ENCODE measurements at places on chromosomes 13 and 19. TPM values are rescaled to one million over a fixed set of nuclear protein-coding genes. Genes with fewer than 3 reads are reported as not detected.

CACNG8 gene
- total RNA-seq, result 0.02 TPM

DNA sequence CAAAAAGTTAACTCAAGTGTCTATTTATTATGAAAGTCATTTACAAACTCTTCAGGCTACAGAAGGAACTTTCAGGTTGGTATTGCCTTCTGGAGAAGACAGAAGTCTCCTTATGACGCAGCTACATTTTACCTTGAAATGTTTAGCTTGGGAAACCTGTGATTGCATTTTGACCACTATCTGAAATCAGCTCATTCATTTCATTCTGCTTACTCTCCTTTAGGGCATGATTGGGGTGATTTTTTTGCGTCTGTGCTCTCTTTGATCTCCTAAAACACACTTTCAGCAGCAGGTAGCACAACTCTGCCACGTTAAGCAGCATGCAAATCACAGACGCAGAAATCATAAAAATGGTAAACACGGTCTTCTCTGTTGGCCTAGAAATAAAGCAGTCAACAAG lies 9.6 kb downstream of the GJB6 start:
- no peak overlapping the region for H3K27ac ChIP-seq
- H3K36me3 ChIP-seq, result no peaks in the 10 kb centered on the region
- H3K4me1 ChIP-seq, result no peaks in the 10 kb centered on the region
- no peak for DNase-seq
- H3K27me3 ChIP-seq, result peaks cover 34% of the 10 kb centered on the region
- H3K4me3 ChIP-seq, result no peak overlapping the region

- H3K27me3 ChIP-seq, result no peaks in the 10 kb centered on the region
- no peak for DNase-seq
- no peak overlapping the region for H3K4me3 ChIP-seq
- H3K36me3 ChIP-seq, result no peaks in the 10 kb centered on the region
- no peaks in the 10 kb centered on the region for H3K4me1 ChIP-seq
- no peak overlapping the region for H3K27ac ChIP-seq
Observed at GRCh38 chr19:43439032-43439708, 24.5 kb downstream of the TEX101 start.

DNA sequence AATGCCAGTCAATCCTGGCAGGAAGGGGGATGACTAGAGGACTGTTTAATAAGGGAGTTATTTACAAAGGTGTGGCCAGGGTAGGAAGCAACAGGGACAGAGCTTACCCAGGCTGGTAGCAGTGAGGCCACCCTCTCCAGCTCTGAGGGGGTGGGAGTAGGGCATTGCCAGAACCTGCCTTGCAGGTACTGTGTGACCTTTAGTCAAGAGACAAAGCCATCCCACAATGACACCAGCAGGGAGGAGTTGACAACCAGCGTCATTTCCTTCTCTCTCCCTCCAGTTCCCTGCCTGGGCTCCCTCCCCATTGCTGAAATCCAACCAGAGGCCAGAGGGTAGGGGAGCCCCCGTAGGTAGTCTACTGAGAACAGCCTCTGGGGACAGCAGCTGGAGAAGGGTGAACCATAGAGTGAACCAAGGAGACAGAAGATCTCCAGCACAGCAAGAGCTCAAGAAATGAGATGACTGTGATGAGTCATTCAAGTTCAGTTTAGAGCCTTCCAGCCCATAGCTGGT lies 33.3 kb upstream of the SPATA13 start:
- H3K36me3 ChIP-seq, result no peaks in the 10 kb centered on the region
- H3K27ac ChIP-seq, result no peak overlapping the region
- DNase-seq, result no peak
- no peaks in the 10 kb centered on the region for H3K27me3 ChIP-seq
- peaks cover 9% of the 10 kb centered on the region for H3K4me1 ChIP-seq

DNA sequence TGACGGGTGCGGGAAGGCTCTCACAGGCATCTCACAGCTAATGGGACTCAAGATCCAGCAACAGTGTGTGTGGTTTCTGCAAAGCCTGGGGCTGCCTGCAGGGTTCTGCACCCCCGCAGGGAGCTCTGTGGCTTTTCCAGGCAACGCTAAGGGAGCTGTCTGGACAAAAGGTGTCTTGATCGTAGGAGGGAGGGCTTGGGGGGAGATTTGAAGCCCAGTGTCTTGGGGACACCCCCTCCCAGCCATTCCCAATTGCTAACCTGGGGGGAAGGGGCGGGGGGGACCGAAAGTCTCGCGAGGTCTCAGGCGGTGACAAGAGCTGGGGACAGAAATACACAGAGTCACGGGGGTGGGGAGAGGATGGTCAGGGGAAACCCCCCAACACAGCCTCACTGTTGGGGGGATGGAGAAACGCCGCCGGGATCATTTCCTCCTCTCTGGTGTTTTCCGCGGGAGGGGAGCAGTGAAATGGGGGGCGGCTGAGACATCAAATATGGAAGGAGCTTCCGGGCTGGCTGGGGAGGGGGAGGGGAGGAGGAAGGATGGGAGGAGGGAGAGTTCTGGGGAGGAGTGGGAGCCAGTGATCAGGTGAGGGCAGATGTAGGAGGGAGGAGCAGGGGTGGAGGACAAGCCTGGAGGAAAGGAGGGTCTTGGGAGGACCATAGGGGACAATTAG lies 13.3 kb downstream of the KCNC3 start:
- peak overlapping the region; percentile 61 for H3K4me3 ChIP-seq
- peak; percentile 83 for DNase-seq
- no peaks in the 10 kb centered on the region for H3K36me3 ChIP-seq
